ENCODE measurements at places on chromosomes 11 and 22.

GRCh38 chr11:135043434-135043833 is 631.4 kb upstream of the B3GAT1 start:
- DNase-seq, result no peak

- peak; percentile 18 for DNase-seq
Observed at GRCh38 chr22:30890686-30891442, 77.7 kb downstream of the MORC2 start.

- DNase-seq, result no peak
Observed at GRCh38 chr11:62854825-62855570, 15.6 kb upstream of the WDR74 start.

DNA sequence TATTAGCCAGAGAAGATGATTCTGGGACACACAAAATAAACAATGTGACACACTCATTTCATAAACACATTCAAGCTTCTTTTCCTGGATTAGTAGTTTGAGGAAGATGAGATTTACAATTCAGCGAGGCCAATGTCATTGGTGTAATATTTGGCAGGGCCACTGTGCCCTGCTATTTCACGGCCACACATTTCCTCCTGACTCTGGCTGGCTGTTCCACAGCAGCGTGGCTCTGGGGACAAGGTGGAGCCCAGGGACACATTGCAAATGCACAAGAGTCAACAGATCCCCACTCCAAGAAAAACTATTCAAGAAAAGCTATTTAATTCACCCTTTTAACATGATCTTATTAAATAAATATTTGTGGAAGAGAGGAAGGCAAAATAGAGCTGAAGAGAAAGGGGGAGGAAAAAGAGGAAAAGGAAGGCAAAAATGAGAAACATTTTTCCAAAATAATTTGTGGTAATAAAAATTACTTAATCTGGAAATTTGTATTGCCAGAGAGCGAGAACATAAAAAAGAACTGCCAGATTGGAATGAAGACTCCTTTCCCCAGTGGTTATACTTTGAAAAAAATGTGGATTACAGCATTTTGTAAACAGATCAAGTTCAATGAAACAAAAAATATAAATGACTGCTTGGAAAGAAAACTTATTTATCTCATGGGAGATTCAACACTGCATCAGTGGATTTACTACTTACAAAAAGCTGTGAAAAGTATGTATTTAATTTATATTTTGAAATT is 27.1 kb downstream of the NXPE2 start:
- no peak for DNase-seq

- DNase-seq, result no peak
Observed at GRCh38 chr11:78800096-78800690, 225.5 kb upstream of the NARS2 start.

GRCh38 chr22:45284705-45285262 is at the start of gene UPK3A:
UPK3A (plus strand) TSS chr22:45284949; CDS start chr22:45285014, 65 bp downstream.
- peak; percentile 68 for DNase-seq

GRCh38 chr11:121965330-121965729 is 150.7 kb downstream of the BLID start:
- no peak for DNase-seq

DNA sequence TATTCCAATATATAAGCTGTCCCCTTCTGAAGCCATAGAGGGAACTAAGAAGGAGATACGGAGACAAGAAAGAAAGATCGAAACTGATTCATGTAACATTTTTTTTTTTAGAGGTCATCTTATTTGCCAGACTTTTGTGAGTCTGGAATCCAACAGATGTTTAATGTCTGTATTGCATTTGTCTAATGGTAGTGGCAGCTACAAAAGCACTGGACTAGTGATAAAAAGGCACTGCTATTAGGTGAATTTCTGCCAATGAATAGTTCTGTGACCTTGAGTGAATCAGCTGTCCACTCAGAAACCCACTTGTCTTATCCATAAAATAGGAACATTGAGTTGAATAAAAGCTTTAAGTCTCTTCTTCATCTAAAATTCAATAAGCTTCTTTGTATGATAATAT is 25.8 kb upstream of the LUZP2 start:
- no peak for DNase-seq

DNA sequence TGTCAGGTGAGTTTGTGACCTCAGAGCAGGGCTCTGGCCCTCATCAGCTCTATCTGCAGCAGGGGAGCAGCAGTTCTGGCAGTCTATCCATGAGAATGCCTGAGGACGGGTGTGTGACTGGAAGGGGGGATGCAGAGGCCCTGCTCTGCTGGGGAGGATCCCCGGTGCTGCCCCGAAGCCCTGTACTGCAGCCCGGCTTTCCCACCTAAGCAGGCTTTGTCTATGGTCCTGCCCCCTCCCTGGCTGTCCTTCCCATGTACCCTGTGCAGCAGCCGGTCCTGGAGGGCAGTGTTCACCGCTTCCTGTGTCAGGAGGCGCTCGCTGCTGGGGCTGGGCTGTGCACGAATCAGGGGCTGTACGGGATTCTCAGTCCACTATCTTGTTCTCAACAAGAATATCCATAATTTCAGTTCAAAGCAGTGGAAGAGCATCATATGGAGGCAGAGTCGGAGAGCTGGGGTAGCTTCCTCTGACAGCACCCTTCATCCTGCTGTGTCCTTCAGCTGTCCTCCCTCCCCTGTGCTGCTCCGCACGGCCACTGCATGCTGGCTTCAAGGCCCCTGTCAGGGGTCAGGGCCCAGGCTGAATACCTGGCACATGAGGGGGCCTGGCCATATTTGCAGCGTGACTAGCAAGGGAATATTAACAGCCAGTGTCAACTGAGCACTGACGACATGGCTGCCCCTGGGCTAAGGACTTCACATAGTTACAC is 125.2 kb downstream of the CTTN start:
- no peak for DNase-seq

- peak; percentile 51 for DNase-seq
Observed at GRCh38 chr11:28697920-28698827, 590.0 kb downstream of the METTL15 start.

GRCh38 chr22:34324763-34325162 is 404.5 kb upstream of the LARGE1 start:
- no peak for DNase-seq

DNA sequence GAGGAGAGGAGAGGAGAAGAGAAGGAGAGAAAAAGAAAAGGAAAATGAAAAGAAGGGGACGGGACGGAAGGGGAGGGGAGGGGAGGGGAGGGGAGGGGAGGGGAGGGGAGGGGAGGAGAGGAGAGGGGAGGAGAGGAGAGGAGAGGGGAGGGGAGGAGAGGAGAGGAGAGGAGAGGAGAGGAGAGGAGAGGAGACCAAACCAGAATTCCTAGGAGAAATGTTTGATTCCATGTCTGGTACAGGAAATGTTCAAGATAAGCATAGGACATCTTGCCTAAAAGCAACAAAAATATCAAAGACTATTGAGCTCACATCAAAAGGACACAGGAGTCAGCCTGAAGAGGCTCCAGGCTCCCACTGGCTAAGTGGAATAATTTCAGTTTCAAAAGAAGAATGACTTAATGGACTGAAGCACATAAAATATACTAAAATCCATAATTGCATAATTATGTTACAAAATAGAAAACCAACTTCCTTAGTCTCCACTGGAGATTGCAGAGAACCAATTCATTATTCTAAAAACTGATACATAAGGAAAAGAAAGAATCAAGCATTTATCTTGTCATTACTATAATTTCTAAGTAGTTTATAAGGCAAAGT is 101.1 kb upstream of the APOA1 start:
- no peak for DNase-seq

GRCh38 chr11:100670140-100670539 is 16.9 kb upstream of the ARHGAP42 start:
- no peak for DNase-seq

DNA sequence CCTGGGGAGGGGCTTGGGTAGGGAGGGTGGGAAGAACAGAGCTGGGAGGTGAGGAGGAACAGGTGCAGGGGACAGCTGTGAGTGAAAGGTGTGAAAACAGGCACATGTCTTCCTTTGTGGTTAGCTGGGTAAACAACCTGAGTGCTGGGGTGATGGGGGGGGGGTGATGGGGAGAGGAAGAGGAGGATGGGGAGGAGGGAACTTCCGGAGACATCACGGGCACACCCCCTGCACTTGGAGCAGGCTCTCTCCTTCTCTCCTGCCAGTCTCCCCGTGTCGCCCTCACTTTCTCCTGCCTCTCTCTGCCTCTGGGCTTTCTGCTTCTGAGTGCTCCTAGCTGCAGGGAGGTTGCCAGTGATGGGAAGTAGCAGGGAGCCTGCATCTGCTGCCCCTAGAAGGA is 8.8 kb downstream of the CXCR5 start:
- DNase-seq, result peak; percentile 51

GRCh38 chr11:2572491-2573239 is 127.1 kb downstream of the KCNQ1OT1 start:
- DNase-seq, result no peak

- DNase-seq, result no peak
Observed at GRCh38 chr22:45942344-45942743, 34.6 kb downstream of the WNT7B start.

GRCh38 chr11:66465373-66466224 is 1.1 kb upstream of the PELI3 start:
- no peak for DNase-seq

DNA sequence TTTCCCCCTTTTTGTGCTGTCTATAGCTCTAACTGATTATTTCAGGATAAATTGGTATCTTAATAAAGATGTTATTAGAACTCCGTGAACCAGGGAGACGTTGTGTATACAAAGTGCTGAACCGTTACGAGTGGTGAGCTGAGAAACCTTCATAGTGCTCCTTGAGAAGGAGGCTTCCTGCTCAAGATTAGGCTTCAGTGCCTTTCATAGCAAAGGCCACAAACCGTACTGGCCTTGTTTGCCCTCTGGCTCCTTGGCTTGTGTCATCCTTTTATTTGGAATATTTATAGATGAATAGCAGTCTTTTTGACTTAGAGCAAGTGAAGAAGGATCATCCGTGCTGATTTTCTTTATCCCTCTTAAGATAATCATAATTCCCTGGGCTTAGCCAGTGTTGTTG is 16.3 kb downstream of the EIF3L start:
- no peak for DNase-seq

- DNase-seq, result no peak
Observed at GRCh38 chr11:33194455-33194854, 33.2 kb upstream of the CSTF3 start.

GRCh38 chr11:28528217-28528616 is 420.0 kb downstream of the METTL15 start:
- no peak for DNase-seq

DNA sequence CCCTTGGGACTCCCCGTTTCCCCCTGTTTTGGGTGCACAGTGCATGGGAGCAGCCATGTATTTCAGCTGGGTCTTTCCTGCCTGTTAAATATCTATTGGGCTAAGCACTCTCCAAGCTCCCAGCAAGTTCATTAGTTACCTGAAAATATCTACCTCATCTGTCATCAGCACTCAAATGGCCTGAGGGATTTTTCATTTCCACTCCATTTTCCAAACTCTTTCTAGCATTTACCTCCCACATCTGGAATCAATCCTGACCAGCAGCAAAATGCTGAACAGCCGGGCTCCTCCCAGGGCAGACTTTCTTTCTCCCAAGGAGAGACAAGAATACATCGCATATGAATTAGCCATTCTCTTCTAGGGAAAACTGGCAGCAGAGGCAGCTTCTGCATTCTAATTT is 273.5 kb upstream of the MPPED2 start:
- DNase-seq, result no peak

DNA sequence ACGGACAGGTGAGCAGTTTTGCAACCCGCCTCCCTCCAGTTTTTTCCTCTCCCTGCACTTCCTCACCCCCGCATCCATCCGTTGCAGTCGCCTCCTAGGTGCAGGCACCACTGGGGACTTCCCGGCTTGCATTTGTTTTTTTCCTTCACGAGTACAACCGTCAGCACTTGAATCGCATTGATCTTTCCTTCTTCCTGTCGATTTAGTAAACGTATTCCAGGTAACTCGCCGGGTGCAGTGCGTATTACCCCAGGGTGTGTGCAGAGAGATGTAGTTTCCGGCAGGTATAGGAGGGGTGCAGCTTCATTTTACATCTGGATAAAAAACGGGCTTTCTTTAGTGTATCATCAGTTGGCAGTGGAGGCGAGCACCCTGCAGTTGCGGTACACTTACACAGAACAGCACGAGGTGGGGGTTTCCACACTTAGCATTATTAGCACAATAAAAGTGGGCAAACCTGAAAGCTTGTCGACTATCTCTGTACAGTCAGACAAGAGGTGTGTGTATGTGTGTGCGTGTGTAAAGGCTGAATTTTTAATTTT is at the start of gene SORL1-AS1:
Gene SORL1-AS1, minus strand, starts transcription at position 359 of the 542 bp plus-strand sequence.
- no peak for DNase-seq

DNA sequence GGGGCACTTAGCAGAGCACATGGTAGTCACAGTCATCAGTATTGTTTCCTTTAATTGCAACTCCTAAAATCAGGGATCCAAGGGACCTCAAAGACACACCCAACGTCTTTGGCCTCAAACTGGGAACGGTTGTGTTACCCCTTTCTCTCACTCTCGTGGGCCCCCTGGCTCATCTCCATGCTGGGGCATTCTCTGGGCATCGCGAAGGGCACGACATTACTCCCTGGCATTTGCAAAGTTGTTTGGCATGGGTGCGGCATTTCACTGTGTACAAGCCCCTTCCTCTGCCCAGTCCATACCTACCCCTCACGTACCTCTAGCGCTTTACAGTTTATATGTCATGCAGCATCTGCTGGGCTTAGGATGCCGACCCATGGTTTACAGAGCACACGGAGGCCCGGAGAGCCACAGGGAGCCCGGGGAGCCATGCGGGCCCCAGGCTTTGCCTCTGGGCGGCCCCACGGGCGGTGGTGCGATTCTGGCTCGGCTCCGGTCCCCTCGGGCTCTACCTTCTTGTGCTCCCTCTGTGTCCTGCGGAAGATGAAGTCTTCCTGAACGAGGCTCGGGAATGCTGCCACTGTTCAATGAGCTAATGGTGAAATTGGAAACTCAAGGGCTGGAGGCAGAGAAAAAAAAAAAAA is 21.9 kb upstream of the CACNG2 start:
- DNase-seq, result no peak

DNA sequence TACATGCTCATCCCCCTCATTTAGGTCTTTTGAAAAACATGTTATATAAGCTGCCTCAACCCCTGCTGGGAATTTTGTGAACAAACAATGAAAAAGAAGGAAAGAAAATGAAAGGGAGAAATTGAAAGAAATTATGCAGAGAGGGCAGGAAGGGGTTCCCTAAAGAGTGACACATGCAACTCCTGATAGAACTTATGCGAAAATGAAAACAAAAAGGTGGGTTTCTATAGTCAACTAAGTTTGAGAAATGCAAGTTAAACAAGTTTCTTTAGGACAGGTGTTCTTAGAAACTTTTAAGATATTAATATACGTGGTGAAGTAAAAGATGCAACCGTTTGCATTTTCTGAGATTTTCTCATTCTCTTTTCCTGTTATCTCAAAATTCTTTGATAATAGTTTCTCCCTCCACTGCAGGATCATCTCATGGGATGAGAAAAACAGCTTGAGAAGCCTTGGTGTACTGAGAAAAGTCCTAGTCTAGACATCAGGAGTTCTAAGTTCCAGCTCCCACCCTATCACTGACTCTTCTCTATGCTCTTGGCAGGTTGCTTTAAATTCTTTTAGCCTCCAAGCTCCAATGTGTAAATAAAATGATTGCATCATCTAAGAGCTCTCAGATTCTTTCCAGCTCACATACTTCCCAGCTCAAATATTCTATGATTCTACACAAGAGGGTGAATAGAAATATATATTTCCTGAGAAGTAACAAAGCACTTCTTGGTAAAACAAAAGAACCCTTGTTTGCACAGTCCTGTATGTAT is 109.2 kb downstream of the FAM76B start:
- DNase-seq, result no peak
